Spinal cord (tissue), 10 donors: ENCODE measurements at places on chromosomes 7 and 10. TPM values are rescaled to one million over a fixed set of nuclear protein-coding genes. Genes with fewer than 3 reads are reported as not detected.

OGA gene
- total RNA-seq, result 173 TPM

- DNase-seq, result no peak
Observed at GRCh38 chr7:68542831-68543230, 1055.4 kb upstream of the AUTS2 start.

DNA sequence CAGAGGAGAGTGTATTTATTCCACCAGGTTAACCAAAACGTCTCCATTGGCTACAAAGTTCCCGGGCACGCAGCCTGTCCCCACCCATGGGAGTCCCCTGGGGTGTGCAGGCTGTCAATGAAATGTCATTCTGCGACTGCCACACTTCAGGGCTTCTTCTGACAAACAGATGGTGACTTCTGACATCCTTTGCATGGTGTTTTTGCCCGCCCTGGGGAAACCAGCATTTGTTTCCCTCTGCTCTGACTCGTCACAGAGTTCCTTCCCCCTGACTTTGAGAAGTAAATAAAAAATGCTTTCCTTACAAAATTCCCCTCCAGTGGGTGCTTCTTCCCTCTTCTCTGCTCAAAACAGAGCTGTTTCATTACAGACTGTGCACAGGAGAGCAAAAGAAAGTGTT, 38.2 kb downstream of the TNS3 start:
- DNase-seq, result no peak

DNA sequence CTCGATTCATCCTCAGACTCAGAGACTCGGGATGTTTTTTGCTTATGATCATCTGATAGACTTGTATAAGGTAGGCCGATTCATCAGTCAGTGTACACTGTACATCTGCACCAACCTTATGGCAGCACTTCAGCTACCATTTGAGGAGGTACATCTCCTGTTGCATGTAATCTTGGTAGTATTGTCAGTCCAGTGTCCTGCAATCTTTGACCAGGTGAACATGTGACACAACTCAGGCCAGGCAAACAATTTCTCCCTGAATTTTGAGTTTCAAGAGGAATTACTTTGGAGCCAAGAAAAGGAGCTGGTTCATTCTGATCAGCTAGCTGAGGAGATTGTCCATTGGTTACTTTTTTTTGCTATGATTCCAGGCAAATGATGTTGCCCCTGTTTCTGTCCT, 19.7 kb upstream of the WASL start:
- no peak for DNase-seq

HDAC9 gene
- total RNA-seq, result 58.5 TPM

DNA sequence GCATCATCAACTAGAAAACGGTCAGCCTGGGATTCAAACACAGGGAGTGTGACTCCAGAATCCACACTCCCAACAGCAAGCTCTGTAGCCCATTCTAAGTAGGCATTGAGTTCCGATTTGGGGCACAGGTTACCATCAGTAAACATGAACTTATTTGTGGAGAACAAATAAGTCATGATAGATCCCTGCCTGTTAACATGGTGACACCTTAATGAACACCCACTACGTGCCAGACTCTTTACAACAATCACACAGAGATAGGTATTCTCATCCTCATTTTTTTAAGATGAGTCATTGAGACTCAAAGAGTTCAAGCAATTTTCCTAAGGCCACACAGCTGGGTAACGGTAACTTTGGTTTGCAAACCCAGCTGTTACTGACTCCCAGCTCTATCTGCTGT, 91.5 kb downstream of the LYZL2 start:
- DNase-seq, result no peak

MUC12 gene
- total RNA-seq, result 0.59 TPM

DNA sequence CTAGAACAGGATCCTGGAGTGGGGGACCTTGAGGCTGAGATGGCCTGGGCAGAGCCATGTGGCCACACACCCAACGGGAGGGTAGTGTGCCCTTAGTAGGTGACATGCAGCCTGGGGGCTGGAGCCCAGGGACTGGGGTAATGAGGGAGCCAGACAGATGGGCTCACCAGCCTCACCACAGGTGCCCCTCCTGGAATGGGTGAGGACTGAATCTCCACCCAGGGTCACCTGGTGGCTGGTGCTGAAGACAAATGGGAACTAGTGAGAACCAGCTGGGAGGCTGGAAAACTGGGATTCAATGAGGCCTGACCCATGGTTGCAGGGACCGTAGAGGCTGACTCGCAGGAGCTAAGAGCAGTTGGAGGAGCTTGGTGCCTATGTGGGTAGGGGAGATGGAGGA, 6.1 kb downstream of the ZP3 start:
- DNase-seq, result no peak

DNA sequence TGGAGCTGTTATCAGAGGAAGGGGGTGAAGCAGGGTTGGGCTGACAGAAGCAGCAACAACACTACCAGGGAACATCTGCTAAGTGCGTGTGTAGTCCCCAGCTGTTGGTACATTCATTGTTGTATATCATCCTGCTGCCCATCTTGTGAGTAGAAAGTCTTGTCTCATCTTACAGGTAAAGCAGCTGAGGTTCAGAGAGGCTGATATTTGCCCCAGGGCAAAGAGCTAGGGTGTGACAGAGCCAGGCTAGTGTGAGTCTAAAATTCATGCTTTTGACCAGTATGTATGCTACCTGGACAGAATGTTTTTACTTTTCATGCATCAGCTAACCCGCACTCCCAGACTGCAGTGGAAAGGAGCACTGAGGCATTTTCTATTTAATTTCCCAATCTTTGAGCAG, 221.6 kb downstream of the STK31 start:
- DNase-seq, result no peak

GRCh38 chr7:272631-273030, 17.3 kb upstream of the FOXL3 start:
- DNase-seq, result no peak

DNA sequence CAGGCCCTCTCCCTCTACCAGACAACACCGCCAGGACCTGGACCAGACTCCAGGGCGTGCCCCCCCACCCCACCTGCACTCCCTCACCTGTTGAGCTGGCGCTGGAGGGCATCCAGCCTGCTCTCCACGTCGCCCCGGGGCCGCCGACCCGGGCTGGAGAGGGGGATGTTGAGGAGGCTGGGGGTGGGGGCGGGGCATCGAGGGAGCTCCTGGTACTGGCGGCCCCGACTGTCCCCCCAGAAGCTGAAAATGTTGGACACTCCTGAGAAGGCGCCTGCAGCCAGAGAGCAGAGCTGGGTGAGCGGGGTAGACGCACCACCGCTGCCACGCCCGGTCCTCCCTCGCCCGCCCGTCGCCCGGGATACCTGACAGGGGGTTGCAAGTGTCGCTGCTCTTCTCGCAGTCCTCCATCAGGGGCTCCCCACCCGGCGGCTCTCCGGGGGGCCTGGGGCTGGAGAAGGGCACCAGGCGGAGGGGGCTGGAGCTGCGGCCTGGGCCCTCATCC, 30.8 kb downstream of the KCNH2 start:
- DNase-seq, result no peak

GRCh38 chr7:45001826-45002225, 1.8 kb downstream of the CCM2 start:
- DNase-seq, result no peak

HTRA1 gene
- total RNA-seq, result 150 TPM

DNA sequence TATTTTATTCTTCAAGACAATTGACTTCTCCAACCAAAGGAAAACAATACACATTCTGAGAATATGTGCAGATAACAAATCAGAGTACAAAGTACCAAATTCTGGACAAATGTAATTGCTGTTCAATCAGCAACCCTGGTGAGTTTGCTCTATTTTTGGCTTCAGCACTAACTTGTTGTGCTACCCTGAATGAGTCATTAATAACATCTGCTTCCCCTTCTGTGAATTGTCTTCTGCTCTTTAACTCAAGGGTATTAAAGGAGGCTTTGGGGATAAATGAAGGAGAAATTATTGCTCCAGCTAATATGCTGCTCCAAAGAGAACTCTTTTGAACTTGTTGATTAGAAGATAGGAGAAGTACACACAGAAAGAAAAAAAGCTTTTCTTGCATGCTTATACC, 459.3 kb downstream of the HTR7 start:
- no peak for DNase-seq

ITIH5 gene
- total RNA-seq, result 59.6 TPM

DNA sequence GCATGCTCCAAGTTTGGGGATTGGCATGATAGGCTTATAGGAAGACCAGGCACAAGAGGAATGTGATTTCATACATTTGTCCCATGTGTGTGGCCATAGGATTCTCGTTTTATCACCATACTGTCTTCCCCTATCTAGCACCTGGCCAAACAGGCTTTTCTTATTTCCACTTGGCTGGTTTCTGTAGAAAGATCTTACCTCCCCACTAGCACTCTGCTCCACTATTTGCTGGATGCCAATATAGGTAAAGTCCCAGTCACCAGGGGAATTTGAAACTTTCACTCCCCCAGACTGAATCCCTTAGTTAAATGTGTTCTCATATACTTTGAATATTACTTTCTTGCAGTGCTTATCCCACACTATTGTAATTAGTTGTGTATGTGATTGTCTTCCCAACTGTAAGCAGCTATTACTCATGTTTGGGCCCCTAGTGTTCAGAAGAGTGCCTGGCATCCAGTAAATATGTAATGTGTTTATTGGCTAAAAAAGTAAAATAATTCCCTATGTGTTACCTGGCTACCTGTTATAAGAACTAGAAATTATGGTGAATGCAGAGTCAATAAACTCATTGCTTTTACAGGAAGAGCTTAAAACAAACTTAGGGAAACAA, 109.0 kb downstream of the LRMDA start:
- no peak for DNase-seq

DNA sequence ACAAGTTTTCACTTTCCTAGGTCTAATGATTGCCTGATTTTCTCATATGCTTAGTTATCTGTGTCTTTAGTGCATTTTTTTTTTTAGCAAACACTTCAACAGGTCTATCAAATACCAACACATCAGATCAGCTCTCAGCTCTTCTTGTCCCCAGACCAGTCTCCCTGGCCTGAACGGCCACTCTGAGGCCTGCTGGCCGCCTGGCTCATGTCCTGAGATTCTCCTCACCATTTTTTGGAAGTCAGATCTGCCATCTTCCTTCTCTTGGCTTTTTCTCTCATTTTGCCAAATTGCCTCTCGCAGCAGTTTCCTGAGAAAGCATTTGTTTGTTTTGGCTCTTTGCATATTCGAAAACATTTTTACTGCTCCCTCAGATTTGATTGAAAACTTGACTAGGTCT, 29.3 kb downstream of the PPP2R2D start:
- DNase-seq, result no peak

PLA2G12B gene
- not detected for total RNA-seq

- no peak for DNase-seq
Observed at GRCh38 chr7:81770728-81771223, 929 bp upstream of the HGF start.

FAM25A gene
- not detected for total RNA-seq

DNA sequence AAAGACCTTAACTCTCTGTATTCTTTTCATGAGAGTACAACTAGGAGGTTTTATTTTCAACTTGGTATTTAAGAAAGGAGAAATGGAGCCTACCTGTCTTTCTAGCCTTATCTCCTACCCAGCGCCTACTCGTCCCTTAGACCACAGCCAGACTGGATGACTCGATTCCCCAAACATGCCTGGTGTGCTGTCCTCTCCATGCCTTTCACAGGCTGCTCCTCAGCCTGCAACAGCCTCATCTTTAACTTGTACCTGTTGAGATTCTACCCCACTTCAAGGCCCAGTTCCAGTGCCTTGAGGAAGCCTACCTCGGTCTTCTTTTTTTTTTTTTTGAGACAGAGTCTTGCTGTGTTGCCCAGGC, 29.4 kb downstream of the CPA1 start:
- DNase-seq, result no peak

TMEM139 gene
- total RNA-seq, result 0.59 TPM

DNA sequence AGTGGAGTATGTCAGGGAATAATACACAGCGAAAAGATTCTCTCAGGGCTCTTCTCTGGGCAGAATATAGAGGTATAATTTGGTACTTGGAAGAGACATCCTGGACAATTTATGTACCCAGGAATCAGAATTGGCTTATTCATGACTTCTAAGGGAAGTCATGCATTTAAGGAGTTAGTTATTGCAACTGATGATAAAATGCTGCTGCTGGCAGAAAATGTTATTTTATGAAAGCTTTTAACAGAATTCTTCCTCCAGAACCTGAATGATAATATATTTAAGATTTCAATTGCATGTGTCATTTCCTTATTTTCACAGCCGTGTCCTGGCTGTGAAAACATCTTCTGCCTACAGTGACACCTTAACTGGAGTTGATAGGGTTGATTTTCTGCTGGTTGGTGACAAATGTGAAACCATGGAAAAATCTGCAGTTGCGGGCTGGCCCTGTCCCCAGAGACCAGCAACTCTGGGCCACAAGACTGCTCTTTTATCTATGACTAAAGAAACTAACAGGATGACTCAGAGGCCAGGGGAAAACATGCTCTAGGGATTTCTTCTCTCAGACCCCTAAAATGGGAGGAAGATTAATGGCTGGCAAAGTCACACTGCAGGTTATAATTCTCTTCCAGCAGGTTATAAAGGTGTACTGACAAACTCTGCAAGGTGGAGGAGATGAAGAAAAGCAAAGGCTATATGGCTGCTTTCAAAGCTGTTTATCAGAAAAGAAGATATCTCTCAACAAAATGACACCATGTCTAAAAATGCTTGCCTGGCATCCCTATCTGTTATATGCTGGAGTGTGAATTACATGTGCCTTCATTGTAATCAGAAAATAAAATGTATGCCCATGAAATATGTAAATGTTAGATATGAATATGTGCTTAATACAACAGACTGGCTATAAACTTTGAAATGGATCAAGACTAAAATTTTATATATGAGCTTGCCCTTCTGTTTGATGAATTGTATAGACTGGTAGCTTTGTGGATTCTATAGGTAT, 12.1 kb upstream of the TRUB1 start:
- DNase-seq, result no peak

DNA sequence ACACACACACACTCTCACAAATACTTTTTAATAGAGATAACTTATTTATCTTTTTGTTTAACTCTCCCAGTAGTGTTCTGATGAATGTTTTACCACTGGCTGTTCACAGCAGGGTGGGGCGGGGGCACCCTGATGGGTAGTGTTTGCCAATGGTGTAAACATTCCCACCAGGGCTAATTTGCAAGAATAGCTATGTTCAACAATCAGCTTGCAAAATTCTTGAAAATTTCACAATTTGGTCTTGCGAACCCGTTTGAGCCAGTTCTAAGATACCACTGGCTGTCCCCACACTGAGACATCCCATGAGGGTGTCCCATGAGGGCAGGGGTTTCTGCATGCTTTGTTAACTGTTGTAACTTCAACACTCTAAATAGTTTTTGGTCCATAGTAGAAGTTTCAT, 348.5 kb downstream of the CXCL12 start:
- DNase-seq, result no peak

DNA sequence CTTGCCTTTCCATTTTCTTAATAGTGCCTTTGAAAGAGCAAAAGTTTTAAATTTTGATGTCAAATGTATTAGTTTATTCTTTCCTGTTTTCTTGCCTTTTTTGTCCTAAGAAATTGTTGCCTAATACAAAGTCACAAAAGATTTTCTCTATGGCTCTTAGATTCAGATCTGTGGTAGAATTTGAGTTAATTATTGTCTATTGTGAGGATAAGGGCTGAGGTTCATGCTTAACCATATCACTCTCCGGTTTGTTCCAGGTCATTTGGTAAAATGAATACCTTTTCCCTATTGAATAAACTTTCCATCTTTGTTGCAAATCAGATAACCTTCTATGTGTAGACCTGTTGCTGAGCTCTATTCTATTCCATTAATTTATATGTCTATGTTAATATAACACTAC, 96.0 kb downstream of the NOD1 start:
- no peak for DNase-seq

PHYHIPL gene
- 98.9 TPM for total RNA-seq

EPO gene
- not detected for total RNA-seq
